Subcutaneous adipose tissue (tissue), 4 donors: ENCODE measurements at places on chromosomes 5 and 9. TPM values are rescaled to one million over a fixed set of nuclear protein-coding genes. Genes with fewer than 3 reads are reported as not detected.

TMEFF1 gene
- total RNA-seq, result 2.9 TPM

FAXDC2 gene
- total RNA-seq, result 134 TPM

MEF2C gene
- total RNA-seq, result 92.0 TPM

ANGPTL2 gene
- total RNA-seq, result 93.4 TPM

PROB1 gene
- 0.16 TPM for total RNA-seq

IL17B gene
- not detected for total RNA-seq

IL5 gene
- total RNA-seq, result not detected

ARL14EPL gene
- total RNA-seq, result not detected

FOXD4 gene
- not detected for total RNA-seq

GLDC gene
- not detected for total RNA-seq

PRDM9 gene
- total RNA-seq, result not detected

KCNN2 gene
- 0.17 TPM for total RNA-seq

KDM3B gene
- total RNA-seq, result 67.4 TPM

AQP3 gene
- 2.1 TPM for total RNA-seq

NMUR2 gene
- total RNA-seq, result not detected

NEURL1B gene
- 4.9 TPM for total RNA-seq

LCNL1 gene
- not detected for total RNA-seq

OSMR gene
- total RNA-seq, result 61.0 TPM

SCGB3A2 gene
- not detected for total RNA-seq

PAPPA gene
- 3.9 TPM for total RNA-seq

CAPSL gene
- total RNA-seq, result not detected

NAA35 gene
- 18.2 TPM for total RNA-seq

NDUFS4 gene
- total RNA-seq, result 140 TPM

SLIT3 gene
- total RNA-seq, result 163 TPM

ASPN gene
- total RNA-seq, result 18.4 TPM

CDH6 gene
- total RNA-seq, result 1.3 TPM

CENPK gene
- total RNA-seq, result 5.6 TPM

SPATA6L gene
- total RNA-seq, result 5.3 TPM
